ENCODE measurements at places on chromosomes 2 and 18.

GRCh38 chr18:46759890-46760289 lies 3.0 kb upstream of the ST8SIA5 start:
- DNase-seq, result no peak

GRCh38 chr2:225599856-225600255 lies 200.3 kb downstream of the NYAP2 start:
- no peak for DNase-seq

DNA sequence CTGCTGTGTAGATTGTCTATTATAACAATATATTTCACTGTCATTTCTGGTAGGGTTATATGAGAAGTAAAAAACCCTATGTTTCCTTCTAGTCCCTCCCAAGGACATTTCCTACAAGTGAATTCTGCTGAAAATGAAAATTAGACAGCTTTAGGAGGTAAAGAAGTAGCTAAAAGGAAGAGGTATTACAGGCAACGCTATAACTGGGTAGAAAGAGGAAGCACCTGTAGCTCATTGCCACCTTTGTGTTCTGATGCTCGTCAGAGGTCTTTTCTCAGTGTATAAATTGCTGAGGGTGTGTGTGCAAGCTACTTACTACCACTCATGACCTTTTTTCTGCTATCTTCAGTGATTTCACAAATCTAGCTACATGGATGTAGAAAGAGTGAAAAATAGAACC lies 1.4 kb downstream of the DNAJC10 start:
- DNase-seq, result no peak

DNA sequence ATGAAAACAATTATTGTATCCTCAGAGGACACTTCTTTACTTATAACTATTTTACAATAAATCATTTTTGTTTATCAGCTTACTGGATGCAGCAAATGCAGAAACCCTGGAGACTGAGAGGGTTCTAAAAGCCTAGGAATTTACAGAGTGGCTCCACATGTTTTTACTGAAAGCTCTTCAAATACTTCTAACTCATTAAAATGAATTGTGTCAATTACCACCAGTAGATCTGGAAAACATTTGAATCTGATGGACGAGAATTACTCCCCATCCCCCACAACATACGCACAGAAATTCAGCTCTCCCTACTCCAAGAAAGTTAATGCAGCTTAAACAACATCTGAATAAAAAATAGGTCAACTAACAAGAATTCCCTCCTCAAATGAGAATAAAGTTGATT lies 319.8 kb upstream of the FIGN start:
- no peak for DNase-seq

DNA sequence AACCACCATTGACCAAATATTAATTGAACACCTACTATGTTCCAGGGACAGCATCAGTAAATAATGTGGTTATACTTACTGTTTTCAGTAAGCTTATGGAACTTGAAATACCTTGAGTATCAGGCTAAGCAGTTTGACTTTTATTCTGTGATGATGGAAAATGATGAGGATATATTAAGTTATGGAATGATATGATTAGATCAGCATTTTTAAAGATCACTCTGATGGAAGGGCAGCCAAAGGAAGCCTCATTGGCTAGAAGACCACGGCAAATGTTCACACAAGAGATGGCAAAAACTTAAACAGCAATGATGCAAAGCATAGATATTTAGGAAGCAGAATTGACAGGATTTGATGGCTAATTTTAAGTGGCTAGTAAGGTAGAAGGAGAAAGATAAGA lies 266.9 kb upstream of the DPP10 start:
- no peak for DNase-seq

DNA sequence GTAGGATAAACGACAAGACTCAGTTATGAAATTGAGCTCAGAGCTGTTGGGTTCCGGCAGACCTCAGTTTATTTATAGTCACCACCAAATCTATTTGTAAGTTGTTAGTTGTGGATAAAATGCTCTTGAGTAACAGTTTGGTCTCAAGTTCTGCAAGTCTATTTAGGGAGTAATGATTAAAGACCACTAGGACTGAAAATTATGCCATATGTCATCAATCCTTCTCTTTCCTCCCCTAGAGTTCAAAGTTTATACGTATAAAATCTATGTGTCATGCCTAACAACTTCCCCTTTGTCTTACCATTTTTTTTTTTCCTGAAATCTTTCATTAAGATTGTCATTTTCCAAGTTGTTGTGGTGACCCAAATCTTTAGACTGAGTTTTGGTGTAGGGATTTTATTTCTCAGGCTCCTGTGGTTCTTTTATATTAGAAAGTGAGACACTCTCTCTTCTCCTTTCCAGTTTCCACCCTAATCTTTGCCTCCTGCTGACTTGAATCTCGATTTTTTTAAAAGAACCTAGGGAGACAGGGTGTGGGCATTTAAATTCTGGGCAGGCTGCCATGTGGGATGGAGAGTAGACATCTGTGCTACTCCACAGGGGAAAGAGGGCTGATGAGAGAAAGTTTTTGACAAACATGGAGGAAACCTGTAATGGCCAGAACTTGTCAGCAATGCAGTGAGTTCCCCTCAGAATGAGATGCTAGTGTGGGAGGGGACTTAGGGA lies 51.0 kb downstream of the LAMA3 start:
- DNase-seq, result peak; percentile 34

- peak; percentile 42 for DNase-seq
Measured at GRCh38 chr18:14086458-14087231, 45.6 kb downstream of the ZNF519 start.
